Gastrocnemius medialis (tissue), 4 donors: ENCODE measurements at places on chromosomes 5 and 9.

- DNase-seq: no peak
Observed at GRCh38 chr9:68507130-68507805, 33.4 kb downstream of the TMEM252 start.

GRCh38 chr5:78983601-78984438 lies 1.3 kb downstream of the ARSB start:
- DNase-seq: no peak

GRCh38 chr5:127085796-127086195 lies 12.5 kb upstream of the C5orf63 start:
- DNase-seq: no peak

GRCh38 chr5:150181766-150182545 lies 7.9 kb upstream of the SLC6A7 start:
- no peak for DNase-seq

DNA sequence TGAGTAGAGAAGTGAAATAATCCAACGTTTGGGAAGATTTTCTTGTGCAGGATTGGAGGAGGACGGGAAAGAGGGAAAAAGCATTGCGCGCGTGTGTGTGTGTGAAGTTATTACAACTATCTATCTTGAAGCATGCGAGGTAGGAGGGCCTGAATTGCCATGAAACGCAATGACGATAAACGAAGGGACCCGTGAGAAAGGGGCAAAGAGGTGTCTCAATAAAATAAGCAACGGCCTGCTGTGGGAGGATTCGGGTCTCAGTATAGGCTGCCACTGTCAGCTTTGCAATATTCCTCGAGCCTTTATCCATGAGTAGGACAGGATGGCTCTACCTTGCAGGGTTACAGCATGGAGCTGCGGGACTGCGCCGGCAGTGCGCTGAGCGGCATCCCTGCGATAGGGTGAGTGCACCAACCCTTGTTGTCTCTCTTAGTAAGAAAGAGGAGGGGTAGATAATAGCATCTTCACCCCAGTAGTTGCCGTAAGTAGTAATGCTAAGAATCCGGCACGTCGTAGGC lies 631 bp upstream of the RCL1 start:
- no peak for DNase-seq

DNA sequence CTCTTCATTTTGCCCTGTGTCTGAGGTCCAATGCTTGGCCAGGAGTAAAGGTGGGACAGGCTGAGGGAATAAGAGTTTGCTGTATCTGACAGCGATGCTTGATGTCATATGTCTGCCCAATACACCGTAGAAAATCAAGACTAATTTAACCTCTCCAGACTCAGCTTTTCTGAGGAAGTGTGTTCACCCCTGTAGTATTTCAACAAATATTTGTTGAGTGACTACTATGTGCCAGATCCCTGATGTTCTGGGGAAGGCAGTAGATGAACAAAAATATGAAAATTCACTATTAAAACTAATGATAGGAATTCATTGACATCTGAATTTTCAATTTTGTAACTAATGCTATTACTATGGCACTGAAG lies 489.7 kb downstream of the EBF1 start:
- no peak for DNase-seq

DNA sequence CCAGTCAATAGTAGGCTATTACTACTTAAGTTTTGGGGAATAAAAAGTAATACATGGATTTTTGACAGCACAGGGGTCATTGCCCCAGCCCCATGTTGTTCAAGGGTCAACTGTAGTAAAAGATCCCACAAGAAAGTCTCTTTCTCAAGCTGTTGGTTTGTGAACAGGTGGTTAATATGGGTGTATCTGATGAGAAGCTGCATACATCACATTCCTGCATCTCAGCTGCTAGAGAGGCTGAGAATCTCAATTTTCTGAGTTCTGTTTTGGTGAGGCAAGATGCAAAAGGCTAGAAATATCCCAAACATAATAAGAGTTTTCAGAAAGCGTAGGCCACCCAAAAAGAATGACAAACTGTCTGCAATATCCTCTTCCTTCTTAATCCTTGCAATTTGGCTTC lies 76.8 kb upstream of the DAPK1 start:
- no peak for DNase-seq

- no peak for DNase-seq
Observed at GRCh38 chr5:79745255-79745654, 55.6 kb downstream of the CMYA5 start.

DNA sequence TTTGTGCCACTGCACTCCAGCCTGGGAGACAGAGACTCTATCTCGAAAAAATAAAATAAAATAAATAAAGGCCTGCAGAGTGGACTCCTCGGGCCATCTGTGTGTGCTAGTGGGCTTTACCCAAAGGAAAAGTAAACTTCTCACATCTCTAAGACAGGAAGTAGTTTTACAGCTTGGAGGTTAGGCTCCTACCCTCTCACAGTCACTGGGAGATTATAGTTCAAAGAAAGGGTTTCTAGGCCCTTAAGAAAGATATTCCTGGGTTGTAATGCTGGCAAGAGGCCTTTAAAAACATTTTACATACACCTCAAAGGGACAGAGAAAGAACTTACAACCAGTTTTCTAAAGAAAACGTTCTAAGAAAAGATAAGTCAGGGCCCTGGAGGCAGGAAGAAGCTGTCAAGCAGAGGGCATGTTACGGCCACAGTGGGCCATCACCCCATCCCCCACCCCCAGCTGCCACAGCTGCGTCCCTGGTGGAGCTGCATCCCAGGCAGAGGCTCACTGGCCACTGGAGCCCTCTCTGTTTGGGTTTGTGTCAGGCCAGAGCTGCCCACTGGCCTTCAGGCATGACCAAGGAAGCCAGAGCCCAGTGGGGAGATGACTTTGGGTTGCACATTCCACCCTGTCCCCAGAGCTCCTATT lies 78.1 kb upstream of the CDK20 start:
- DNase-seq: no peak

GRCh38 chr9:71891557-71892189 lies 19.3 kb downstream of the ABHD17B start:
- no peak for DNase-seq

GRCh38 chr9:127336086-127336485 lies 60.9 kb upstream of the SLC2A8 start:
- DNase-seq: no peak

DNA sequence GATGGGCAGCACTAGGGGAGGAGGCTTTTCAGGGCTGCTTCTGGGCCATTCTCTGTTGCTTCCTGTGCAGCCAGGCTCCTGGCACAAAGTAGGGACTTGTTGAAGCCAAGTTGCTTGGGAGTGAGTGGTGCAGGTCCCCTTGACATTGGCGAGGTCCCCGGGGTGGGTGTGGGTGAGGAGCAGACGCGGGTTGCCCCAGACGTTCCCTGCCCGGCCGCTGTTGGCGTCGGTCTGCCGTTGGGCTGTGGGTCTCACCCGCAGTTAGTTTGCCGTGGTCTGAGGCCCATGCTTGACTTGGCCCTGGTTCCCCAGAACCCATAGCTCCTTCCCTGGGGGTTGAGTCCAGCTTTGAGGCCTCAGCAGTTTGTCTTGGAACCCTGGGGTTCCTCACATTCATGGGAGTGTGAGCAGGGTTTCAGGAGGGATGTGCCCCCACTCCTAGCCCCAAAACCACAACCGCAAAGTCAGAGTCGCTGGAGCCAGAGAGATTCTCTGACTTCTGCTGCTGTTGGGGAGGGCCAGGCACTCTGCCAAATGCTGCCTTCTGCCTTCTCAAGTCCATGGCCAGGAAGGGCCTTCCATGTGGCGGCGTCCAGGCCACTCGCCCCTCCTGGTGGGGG lies 77.5 kb downstream of the RXRA start:
- DNase-seq: peak; percentile 65

- no peak for DNase-seq
Observed at GRCh38 chr9:70615464-70616138, 201.1 kb upstream of the KLF9 start.

- peak; percentile 1 for DNase-seq
Observed at GRCh38 chr5:129904667-129905472, 605 bp downstream of the CHSY3 start.

GRCh38 chr5:31366941-31367340 lies 165.0 kb downstream of the DROSHA start:
- DNase-seq: no peak

- DNase-seq: no peak
Observed at GRCh38 chr9:128136816-128137793, 9.6 kb upstream of the PTGES2 start.

- DNase-seq: no peak
Observed at GRCh38 chr5:149904293-149904886, 40.2 kb downstream of the PDE6A start.

- no peak for DNase-seq
Observed at GRCh38 chr5:51484326-51484725, 101.1 kb downstream of the ISL1 start.

DNA sequence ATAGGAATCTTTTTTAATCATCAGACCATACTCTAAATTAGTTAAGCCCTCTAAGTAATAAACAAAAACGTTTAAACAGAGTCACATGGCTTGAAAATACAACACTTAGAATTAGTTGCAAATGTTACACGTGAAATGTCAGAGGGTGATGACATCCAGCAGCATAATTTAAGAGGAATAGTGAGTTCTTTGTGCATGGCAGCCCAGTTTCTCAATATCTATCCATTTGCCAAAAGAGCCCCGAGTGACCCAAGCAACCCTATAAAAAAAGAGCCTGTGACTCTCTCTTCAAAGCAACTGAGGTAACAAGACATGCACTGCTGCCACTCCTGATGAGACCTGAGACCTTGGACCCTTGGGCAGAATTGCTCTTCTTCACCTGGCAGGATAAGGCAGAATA lies 96.9 kb upstream of the RASA1 start:
- no peak for DNase-seq

DNA sequence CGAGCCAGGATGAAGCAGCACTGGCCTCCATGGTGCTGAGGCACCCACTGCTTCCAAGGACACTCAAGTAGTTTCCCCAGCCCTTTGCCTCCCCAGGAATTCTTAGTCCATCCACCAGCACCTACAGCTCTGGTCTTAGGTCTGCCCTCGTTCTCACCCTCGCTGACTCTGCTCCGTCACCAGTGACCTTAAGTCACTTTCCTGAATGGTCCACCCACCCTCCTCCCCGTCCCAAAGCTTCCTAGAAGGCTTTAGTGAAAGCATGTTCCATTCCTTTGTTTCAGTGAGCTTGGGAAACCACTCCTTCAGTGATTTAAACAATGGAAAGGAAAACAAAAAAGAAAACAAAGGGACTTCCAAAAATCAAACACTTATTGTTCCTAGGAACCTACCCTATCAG lies 54.6 kb upstream of the MAP3K1 start:
- DNase-seq: no peak

- no peak for DNase-seq
Observed at GRCh38 chr5:89932771-89933181, 476.8 kb downstream of the CETN3 start.

- DNase-seq: no peak
Observed at GRCh38 chr5:34525761-34526160, 130.4 kb upstream of the RAI14 start.

DNA sequence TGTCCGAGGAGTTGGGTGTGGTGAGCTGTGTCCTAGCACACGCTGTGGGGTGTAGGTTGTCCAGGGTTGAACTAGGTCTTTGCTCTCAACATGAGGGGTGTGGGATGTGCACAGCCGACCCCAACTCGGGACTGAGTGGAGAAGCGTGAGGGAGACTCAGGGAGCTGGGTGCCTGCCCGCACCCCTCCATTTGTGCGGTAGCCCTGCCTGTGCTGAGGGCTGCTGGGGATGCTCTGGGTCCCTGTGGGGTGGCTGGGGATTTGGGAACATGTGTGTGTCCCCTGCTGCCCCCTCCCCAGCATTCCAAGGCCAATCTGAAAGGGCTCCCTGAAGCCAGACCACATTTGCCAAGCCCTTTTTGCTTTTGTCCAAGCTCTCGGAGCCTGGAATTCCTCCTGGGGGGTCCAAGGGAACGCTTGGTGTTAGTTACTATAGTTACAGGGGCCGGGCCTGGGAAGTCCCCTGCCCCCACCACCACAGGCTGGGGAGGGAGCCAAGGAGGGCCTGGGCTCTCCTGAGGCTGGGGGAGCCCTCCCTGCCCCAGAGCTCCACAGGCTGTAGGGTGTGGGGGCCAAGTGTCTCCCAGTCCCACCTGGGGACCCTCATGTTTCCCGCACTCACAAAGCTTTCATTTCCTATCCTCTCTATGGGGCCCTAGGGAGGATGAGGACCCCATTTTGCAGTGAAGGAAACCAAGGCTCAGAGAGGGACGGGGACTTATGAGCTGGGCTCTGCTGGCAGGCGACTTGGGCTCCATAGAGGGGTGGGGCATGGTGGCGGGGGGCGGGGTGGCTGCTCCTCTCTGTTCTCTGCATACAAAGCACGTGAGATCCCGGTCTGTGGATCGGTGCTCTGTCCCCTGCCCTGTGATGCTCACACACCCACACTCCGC lies 1.1 kb downstream of the CRB2 start:
- no peak for DNase-seq

DNA sequence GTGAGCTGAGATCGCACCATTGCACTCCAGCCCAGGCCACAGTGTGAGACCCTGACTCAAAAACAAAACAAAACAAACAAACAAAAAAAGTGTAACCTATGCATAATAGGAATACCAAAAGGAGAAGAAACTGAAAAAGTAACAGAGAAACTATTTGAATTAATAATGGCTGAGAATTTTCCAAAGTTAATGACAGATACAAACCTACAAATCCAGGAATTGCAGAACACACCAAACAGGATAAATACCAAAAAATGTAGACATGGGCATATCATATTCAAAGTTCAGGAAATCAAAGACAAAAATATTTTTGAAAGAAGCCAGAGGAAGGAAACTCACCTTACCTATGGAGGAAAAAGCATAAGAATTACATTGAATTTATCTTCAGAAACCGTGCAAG lies 383.7 kb upstream of the POU5F2 start:
- DNase-seq: no peak
